Left ventricle myocardium superior (tissue), 1 donor: ENCODE measurements at places on chromosomes 2 and 18. TPM values are rescaled to one million over a fixed set of nuclear protein-coding genes. Genes with fewer than 3 reads are reported as not detected.

- no peak for DNase-seq
These were observed 152.8 kb upstream of the TMEFF2 start for GRCh38 chr2:192347542-192347941.

DNA sequence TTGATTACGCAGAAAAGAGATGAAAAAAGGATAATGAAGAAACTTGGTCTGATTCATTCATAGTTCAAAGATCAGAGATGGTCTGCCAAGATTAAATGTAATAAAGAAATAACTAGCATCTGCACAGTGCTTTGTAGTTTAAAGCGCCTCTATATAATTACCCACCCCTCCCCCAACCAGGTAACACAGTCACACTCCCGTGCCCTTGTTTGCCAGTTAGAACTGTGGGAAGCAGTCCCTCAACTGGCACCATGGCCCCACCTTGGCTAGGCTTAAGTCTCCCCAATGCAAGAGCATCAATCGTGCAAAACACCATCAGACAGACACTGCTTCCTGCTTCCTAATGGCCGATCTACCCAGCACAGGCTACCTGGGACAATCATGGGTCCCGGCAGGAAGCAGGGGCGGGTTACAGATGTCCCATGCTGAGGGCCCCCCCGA, 11.6 kb downstream of the ADCY3 start:
- DNase-seq: no peak

DNA sequence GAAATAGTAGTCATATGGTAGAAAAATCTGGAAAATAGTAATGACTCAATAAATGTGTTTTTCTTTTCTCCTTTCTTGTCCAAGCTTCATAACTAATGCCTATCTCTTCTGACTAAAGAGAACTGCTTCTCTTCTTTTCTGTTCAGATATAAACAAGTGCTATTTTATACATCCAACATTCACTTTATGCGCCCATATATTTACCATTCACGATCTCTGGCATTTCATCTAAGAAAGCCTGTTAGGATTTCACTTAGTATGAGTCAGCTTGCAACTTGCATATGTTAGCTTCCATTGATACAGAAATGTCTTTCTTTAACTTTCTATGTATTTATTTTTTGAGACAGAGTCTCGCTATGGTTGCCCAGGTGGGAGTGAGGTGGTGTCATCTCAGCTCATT, 224.9 kb downstream of the VAPA start:
- no peak for DNase-seq

GRCh38 chr2:144798034-144798433, 278.1 kb upstream of the ZEB2 start:
- DNase-seq: no peak

DNA sequence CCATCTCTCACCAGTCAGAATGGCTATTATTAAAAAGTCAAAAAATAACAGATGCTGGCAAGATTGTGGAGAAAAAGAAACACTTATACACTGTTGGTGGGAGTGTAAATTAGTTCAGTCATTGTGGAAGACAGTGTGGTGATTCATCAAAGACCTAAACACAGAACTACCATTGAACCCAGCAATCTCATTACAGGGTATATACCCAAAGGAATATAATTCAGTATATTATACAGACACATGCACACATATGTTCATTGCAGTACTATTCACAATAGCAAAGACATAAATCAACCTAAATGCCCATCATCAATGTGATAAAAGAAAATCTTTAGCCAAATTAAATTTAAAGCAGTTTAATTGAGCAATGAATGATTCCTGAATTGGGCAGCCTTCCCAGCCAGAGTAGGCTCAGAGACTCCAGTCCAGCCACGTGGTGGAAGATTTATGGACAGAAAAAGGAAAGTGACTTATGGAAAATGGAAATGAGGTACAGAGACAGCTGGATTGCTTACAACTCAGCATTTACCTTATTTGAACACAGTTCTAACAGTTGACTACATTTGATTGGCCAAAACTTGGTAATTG, 377.1 kb upstream of the SLC39A10 start:
- no peak for DNase-seq

GRCh38 chr18:58863539-58864145, 1.0 kb upstream of the ZNF532 start:
- peak; percentile 77 for DNase-seq

- no peak for DNase-seq
These were observed 101.6 kb downstream of the ARL6IP6 start for GRCh38 chr2:152820048-152820447.

- DNase-seq: no peak
These were observed 17.6 kb downstream of the MAP3K19 start for GRCh38 chr2:135029481-135030134.

DNA sequence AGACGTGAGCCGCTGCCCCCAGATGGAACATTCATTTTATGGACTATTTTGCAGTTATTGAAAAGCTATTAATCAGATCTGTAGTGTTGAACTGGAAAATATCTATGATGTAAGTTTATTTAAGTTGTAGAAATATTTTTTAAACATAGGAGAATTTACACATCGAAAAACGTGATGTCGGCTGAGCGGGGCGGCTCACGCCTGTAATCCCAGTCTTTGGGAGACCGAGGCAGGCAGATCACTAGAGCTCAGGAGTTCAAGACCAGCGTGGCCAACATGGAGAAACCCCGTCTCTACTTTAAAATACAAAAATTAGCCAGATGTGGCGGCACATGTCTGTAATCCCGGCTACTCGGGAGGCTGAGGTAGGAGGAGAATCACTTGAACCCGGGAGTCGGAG, 2.0 kb upstream of the TIA1 start:
- no peak for DNase-seq

- DNase-seq: no peak
These were observed 5.4 kb downstream of the MARS2 start for GRCh38 chr2:197710424-197711042.

GRCh38 chr2:63743982-63744966, 97.4 kb upstream of the UGP2 start:
- no peak for DNase-seq

GRCh38 chr18:48230467-48231113, 178.6 kb downstream of the ZBTB7C start:
- DNase-seq: peak; percentile 68

The LAMA1 gene
- 0.17 TPM for total RNA-seq

The NEB gene
- total RNA-seq: 0.55 TPM

The PRKCE gene
- 14.8 TPM for total RNA-seq

The PSD4 gene
- total RNA-seq: 2.9 TPM

The CYS1 gene
- 3.0 TPM for total RNA-seq

The SH3RF3 gene
- 7.4 TPM for total RNA-seq

The TCF7L1 gene
- total RNA-seq: 7.1 TPM
